AG10803 (cell line): ENCODE measurements at places on chromosomes 6 and 20.

- peak; percentile 16 for DNase-seq
Measured at GRCh38 chr6:129517288-129517687, 192.7 kb downstream of the ARHGAP18 start.

GRCh38 chr6:1574083-1574761 is 35.5 kb upstream of the FOXC1 start:
- no peak for DNase-seq

DNA sequence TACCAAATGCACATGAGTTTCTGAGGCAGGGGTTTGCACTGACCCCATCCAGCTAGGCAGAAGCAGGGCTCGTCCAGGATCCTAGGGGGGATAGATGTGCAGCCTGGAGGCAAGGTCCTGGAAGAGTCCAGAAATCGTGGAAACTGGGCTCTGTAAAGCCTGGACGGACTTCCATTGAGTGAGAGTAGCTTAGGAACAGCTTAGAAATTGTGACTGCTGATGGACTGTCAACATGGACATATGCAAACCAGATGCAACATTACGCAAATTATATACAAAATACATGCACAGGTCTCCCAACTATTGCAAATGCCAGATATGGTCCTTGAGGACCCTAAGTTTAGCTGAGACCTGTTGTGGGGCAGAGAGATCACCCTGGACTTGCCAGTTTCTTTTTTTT is 4.8 kb upstream of the EMILIN3 start:
- no peak for DNase-seq

- DNase-seq = no peak
Measured at GRCh38 chr6:2826131-2826530, 15.5 kb downstream of the SERPINB1 start.

DNA sequence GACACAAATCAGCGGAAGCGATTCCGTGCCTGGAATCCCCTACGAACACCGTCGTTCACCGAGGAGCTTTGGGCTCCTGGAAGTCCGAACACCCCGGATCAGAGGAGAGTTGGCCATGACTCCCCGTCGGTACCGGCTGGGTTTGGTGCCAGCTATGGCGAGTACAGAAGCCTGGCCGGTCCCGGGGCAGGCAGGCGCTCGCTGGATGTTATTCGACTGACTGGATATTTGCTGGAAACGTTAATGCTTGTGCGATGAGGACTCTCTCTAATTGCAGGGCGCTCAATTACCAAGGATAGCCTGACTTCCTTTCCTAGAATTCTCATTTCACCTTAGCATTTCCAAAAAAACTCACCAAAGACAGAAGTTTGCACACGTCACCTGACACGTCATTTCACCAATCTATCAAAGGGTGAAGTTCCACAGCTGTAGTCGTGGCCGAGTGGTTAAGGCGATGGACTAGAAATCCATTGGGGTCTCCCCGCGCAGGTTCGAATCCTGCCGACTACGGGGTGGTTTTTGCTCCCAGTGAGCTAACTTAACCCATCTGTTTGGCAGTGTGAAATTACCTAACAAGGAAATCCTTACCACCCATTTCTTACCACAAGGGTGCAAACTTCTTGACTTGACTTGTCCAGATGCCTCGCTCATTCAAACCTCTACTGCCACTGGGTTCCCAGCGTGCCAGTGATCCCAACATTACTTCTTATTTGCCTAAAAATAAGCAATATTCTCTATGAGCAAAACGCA is 22.7 kb upstream of the ZNF184 start:
- DNase-seq = peak; percentile 86

DNA sequence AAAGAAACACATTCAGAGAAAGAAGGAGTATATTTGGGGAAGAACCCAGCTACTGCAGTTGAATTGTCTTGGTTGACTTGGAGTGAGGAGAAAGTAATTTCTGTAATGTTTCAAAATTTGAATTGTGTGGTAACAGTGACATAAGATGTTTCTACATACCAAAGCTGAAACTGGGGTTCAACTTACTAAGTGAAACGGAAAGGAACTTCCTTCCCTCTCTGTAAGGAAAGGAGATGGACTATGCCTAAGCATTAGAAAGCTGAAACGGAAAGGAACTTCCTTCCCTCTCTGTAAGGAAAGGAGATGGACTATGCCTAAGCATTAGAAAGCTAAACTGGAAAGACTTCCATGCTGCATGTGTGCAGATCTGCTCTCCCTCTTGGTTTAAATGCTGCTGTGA is 46.0 kb downstream of the HUS1B start:
- DNase-seq = no peak

GRCh38 chr6:13859871-13860555 is 45.7 kb upstream of the MCUR1 start:
- DNase-seq = no peak

DNA sequence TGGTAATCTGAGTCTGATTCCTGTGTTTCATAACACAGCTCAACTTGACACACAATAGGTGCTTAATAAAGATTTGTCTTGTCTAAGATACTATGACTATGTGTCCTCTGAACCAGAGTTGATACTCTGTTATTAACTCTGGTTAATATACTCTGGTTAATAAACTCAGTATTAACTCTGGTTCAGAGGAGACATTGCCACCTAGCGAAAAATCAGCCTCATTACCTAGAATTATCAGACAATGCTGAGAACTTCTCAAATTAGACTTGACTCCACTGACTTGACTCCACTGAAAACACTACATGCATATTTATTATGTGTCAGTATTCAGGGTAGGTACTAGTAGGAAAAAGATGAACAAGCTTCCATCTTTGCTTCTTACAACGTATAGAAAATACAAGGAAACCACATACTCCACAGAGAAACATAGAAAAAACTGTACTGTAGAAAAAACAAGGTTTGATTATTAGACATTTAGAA is 73.9 kb downstream of the AHI1 start:
- peak; percentile 37 for DNase-seq

GRCh38 chr6:157188213-157188612 is 135.1 kb downstream of the TMEM242 start:
- no peak for DNase-seq

- peak; percentile 68 for DNase-seq
Measured at GRCh38 chr20:46683939-46684750, 5.1 kb downstream of the TP53RK start.

DNA sequence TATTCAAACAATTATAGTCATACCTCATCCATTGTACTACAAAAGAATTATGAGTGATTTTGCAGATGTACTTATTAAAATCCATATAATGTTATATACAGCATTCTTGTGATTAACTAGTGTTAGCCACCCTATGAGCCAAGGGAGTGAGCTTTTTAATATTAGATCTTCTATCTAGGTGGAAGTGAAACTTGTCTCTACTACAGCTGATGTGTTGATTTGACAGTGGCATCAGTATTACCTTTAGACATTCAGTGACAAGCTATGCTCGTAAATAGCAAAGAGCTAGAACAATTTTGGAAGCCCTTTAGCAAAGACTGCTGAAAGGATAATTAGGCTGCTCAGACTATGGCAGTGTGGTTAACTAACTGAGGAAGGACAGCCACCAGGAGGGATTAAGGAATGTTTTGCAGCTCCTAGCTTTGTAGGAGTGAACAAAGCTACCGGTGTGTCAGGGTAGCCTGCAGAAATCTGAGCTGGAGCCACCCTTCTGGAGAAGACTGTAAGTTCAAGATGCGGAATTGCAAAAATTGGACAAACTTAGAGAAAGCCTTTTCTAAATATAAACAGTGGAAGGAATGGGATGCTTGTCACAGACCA is 73.7 kb downstream of the AFG1L start:
- DNase-seq = no peak

DNA sequence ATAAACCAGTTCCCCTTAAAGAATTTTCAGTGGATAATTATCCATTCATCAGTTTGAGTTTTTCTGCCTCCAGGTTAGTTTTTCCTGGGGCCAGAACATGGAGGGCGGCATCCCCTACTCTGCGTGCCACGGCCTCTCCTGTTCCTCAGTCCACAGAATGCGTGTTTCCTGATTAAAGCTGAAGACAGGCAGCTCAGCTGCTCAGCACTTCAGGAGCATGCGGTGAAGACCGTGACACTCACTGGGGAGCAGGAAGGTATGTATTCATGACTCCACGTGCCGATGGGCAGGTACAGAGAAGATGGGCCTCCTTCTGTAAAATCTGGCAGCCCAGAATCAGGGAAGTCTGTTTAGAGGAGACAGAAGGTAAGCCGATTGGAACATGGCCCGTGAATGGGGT is 2.0 kb upstream of the THBS2 start:
- DNase-seq = no peak

GRCh38 chr6:52942221-52942620 is 32.7 kb upstream of the GSTA3 start:
- DNase-seq = no peak

- peak; percentile 54 for DNase-seq
Measured at GRCh38 chr6:71107911-71108420, 151.1 kb upstream of the B3GAT2 start.

- DNase-seq = no peak
Measured at GRCh38 chr6:126792340-126793085, 326.0 kb upstream of the RSPO3 start.

- DNase-seq = no peak
Measured at GRCh38 chr6:41193171-41193734, 7.7 kb downstream of the TREML2 start.

GRCh38 chr20:53175135-53175780 is 203.1 kb downstream of the TSHZ2 start:
- DNase-seq = no peak

- no peak for DNase-seq
Measured at GRCh38 chr6:76810286-76810685, 653.0 kb downstream of the HTR1B start.

- DNase-seq = no peak
Measured at GRCh38 chr6:109236115-109237076, 141.1 kb downstream of the CEP57L1 start.

GRCh38 chr20:63215101-63216040 is 560 bp downstream of the YTHDF1 start:
- peak; percentile 47 for DNase-seq

DNA sequence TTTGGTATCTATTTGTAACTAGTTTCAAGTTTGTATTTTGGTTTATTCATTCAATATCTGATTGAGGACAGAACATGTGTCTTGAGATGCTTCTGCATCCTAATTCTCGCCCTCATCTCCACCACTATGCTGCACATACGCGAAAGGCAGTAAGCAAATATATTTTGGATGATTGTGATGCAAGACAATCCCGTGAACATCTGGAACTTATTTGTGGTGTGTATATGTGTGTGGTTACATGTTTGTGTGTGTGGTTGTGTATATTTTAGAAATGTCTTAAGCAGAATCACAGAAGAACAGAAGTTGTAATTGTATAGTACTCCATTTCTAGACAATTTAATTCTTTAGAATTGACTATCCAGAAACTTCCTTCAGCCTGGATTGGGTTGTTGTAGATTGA is 35.1 kb upstream of the RNF144B start:
- peak; percentile 39 for DNase-seq

DNA sequence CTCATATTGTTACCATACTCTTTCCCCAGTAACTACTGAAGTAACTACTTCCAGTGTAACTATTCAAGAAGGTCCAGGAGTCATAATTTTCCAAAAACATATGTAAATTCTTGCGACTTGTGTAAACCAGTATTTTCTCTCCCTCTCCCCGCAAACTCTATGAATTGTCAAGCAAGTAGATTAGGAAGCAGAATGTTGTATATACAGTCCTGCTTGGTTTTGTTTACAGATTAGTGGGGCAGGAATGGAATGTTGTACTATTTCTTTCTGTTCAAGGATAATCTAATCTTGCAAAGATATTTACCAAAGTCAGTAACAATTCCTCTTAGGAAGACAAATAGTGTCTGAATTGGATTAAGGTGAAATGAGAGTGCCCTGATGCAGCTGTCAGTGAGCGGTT is 234.9 kb upstream of the PLN start:
- no peak for DNase-seq

DNA sequence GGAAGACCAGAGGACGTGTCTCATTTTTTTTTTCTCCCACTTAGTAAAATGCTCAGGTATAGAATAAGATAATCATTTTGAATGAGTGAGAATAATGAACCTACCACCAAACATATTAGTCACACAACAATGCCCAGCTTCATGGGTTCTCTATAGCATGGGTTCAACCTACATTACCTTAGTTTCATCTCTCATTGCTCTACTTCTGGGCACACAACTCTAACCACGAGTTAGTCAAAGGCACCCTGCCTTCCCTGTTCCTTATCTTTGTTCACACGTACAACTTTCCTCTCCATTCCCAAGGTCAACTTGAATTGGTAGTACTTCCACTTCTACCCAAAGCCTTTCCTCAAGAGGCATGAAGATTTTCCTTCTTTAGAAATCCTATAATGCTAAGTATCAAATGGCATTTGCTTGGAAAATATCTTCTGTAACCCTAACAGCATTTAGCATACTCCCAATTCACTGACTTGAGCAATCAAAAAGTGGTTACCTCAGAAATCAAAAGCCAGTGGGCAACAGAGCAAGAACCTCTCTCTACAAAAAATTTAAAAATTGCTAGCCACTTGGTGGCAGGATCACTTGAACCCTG is 20.9 kb downstream of the DEK start:
- no peak for DNase-seq

- DNase-seq = no peak
Measured at GRCh38 chr20:63691711-63692435, 4.6 kb upstream of the TNFRSF6B start.

DNA sequence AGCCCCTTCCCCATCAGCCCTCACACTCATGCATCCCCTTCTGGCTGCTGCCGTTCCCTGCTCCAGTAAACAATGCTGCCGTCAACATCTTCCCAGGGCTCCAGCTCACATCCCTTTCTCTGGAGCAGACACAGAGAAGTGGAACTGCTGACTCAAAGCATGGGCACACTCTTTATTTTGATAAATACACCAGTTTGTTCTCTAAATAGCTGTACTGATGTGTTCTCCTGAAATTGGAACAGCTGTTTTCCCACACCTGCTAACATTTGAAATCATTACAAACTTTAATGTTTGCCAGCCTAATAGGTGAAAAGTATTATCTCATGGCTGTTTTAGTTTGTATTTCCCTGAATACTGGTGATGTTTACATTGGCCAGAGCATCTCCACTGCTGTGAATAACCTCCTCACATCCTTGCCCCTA is 102.1 kb upstream of the NXT1 start:
- no peak for DNase-seq

- no peak for DNase-seq
Measured at GRCh38 chr6:167684276-167685104, 142.2 kb upstream of the AFDN start.

DNA sequence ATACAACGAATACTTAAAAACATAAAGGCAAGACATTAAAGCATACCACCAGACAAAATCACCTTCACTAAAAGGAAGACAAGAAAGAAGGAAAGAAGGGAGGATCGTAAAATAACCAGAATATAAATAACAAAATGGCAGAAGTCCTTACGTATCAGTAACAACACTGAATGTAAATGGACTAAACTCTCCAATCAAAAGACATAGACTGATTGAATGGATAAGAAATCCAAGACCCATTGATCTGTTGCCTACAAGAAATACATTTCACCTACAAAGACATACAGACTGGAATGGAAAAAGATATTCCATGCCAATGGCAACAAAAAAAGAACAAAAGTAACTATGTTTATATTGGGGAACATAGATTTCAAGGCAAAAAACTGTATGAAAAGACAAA is 74.1 kb downstream of the LMBRD1 start:
- no peak for DNase-seq
